ENCODE measurements at places on chromosomes 6 and 20.

GRCh38 chr6:2665146-2666070 is 85.3 kb downstream of the MYLK4 start:
- DNase-seq: no peak

- no peak for DNase-seq
Measured at GRCh38 chr20:20930500-20930899, 175.7 kb downstream of the LINC00237 start.

GRCh38 chr20:4896971-4897497 is 104.3 kb downstream of the SLC23A2 start:
- no peak for DNase-seq

DNA sequence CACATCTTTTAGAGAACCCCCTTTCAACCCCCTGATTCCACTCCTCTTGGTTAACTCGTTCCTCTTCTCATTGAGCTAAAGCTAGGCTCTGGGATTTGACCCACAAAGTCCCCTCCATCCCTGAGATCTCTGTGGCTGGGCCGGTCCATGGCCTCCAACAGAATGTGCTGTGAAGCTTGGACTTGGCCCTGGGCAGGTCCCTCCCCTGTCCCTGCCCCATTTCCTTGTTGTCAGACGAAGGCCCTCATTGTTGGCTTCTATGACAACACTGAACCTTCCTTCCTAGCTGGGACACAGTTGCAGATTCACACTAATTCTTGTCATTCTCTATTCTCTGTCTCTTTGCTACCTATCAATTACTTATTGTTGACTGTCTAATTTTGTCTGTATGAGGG is 156.1 kb downstream of the SYCP2 start:
- no peak for DNase-seq

Measured in heart left ventricle (tissue), 16 donors.